ENCODE measurements at places on chromosomes 1 and 21. TPM values are rescaled to one million over a fixed set of nuclear protein-coding genes. Genes with fewer than 3 reads are reported as not detected.

Gene SELP
- not detected for total RNA-seq

Gene KRTAP21-2
- total RNA-seq: not detected

Gene RBP7
- total RNA-seq: 5.4 TPM

Gene GPR25
- 0.33 TPM for total RNA-seq

Gene G0S2
- total RNA-seq: 5.1 TPM

Gene ALX3
- total RNA-seq: not detected

Gene GALNT2
- total RNA-seq: 93.5 TPM

Gene STX12
- total RNA-seq: 39.8 TPM

Gene KIF21B
- total RNA-seq: 3.0 TPM

Gene ELF3
- total RNA-seq: 79.7 TPM

Gene KDF1
- total RNA-seq: 1.6 TPM

Gene CLCC1
- total RNA-seq: 16.0 TPM

Gene XKR8
- 11.4 TPM for total RNA-seq

All from mesangial cell (primary cell).